Suppressor macrophage (primary cell): ENCODE measurements at places on chromosomes 5 and 9.
A peak's percentile ranks its signal among the peaks of the same experiment; 100 is the strongest.

DNA sequence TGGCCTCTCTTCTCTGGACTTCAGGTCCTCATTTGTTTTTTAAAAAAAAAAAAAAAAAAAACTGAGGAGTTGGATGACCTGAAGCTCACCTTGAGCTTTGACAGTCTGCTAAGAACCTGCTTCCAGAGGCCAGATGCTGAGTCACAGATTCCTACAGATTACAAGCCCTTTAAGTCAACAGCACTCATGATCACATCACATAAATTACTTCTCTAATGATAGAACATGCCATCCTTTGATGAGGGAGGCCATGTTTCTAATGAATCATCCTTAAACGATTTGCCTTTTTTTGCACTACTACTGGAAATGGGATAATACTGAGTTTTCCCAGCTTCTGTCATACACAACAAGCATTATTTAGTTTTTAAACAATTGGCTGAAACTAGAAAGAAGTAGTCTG, 34.2 kb upstream of the MYOT start:
- no peak for DNase-seq

DNA sequence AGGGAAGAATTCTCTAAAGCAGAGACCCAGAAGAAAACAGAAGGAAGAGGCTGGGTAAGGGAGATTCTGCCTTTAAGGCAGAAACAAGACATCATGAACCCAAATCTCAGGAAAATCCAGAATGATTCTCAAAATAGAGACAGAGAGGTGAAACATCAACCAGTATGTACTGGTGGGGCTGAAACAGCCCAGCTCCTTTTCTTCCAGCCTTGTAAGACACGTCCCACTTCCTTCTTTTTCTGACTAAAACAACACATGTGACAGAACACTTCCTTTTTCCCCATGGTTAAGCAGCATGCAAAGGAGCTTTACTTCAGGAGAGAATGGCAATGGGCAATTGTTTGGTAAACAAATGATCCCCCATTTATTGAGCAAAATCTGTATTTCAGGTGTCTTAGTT, 230.8 kb upstream of the NR4A3 start:
- DNase-seq = peak; percentile 69

DNA sequence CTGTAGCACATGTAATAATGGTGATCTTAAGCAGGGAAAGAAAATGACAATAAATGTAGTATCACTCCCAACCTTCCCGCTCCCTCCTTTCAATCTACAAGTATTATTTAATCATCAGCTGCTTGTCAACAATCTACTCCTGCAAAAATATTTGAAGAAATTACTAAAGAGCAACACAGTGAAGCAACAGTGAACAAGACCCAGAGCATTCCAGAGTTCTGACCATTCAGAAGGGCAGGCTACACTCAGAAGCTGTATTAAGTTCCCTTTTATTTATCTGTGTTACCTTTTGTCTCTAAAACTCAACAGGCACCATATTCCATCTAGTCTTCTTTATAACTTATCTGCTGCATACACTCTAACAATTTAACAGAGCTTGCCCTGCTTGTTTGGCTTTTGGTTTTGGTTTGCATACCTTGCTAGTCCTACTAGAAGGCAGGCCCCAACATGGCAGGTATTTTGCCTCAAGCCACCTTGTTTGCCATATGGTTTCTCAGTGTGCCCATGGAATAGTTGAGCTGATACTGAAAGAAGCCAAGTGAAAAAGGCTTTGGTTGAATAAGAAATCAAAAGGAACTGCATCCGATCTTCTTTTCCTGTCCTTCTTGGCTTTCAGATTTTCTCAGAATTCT, 253.9 kb downstream of the CEMIP2 start:
- DNase-seq = no peak

DNA sequence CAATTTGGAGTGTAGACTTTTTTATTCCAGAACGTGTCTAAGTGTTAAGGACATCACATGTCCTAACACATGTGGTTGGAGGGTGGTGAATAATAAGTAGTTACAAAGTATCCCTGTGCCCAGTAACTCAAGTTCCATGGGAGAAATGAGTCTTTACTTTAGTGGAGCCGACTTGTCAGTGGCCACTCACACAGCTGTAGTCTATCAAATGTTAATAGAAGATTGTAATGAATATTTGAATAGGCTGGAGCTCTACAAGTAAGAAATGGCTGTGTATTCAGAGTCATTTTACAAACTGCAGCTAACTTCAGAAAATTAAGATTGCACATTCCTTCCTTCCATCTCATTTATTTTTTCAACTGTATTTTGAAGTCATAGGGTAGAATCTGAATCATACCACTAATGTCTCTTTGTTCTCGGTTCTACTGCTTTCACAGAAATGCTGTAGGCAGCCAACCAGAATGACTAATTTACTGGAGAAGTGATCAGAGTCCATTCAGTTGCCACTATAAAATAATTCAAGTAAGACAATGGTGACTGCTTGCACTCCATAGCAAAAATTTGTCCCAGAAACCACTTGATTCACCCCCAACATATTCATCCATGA, 394.8 kb downstream of the NR2F1-AS1 start:
- no peak for DNase-seq

DNA sequence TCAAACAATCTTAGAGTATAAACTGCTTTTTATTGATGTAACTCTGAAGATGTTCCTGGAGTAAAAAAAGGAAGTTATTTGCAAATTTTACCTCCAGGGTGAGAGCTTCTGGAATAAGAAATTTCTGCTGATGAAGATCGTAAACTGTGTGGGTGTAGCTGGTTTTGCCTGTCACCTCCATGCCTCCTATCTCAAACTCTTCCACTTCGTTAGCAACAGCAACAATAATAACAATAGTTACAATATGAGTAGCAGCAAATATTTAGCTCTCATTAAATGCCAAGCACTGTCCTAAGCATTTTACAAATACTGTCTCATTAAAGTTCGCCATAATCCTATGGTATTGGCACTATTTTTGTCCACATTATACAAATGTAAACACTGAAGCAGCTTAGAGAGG, 57.9 kb downstream of the GCNT1 start:
- DNase-seq = no peak
